Activated T-helper 1 cell treated with anti-CD3 and anti-CD28 coated beads, Interleukin-2, amount 50 U/mL, for 16 hours (primary cell): ENCODE measurements at places on chromosomes 4 and X.

DNA sequence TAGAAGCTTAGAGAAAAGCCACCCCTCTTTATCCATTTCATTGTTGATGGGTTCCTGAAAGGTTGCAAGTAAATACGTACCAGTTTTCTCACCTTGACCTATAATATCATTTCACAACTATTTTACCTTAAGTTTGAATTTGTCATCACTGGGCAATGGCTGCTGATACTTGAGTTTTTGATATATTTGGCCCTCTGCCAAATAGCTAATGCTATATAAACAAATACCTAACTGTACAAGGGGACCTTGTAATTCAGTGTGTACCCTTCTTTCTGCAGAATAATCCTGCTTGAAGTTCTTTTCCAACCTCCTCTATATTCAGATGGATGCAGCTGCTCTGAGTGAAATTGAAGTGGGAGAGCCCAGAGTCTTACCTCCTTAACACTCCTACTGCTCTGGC lies 19.0 kb upstream of the GLUD2 start:
- no peak for DNase-seq

- DNase-seq = no peak
Observed at GRCh38 chr4:184294606-184295133, 77.0 kb upstream of the ENPP6 start.

GRCh38 chr4:80171656-80172055 lies 25.6 kb upstream of the PRDM8 start:
- DNase-seq = no peak

DNA sequence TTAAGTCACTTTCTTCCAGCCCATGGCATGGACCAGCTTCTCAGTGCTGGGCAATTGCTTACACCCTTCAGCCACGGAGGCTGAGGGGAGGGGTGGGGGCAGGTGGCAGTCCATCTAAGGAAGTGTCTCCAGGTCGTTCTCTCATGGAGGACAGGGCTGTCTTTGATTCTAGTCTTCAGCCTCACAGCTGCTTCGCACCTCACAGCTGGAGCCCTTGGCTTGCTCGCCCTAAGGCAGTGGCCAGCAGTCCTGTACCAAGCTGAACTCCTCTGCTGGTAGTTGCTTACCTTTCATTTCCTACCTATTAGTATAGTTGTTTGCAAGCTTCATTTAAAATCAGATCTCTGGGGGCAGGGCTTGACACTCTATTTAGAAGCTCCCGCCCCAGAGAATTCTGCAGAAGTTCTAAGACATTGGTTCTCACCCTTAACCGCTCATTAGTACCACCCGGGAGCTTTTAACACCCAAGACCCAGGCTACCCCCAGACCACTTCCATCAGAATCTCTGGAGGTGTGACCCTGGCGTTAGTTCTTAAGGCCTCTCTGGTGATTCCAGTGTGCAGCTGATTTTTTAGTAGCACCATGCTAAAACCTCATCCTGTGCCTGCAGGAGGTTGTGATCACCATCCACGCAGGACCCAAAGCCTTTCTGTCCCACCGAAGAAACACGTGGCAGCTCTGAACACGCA lies 386.8 kb downstream of the UNC5C start:
- no peak for DNase-seq

DNA sequence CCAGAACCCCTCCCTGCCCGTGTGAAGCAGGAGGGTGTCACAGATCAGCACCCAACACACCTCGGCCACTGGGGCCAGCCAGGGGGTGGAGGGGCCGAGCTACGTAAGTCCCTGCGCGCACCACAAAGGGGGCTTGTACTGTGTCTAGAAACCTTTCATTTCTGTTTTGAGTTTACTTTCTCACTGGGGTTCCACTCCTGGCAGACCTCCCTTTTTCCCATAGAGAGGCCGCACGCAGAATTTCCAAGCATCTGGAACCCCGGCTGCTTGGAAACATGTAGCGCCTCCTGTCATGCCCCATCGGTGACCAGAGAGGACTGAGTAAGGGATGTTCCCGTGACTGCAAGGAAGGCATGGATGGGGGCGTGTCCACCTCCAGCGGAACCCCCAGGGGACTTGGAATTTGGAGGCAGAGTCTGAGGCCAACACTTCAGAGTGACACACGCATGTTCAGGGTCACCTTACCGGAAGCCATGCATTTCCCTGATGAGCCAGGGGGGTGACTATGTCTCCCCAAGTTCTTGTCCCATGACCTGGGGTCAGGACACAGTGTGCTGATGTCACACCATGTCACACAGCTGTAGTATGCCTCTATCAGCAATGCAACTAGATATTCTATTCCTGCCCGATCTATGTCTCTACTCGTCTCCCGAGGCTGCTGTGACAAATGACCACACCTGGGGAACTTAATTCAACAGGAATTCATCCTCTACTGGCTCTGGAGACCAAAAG lies 105.3 kb downstream of the DHRSX start:
- DNase-seq = no peak

- DNase-seq = no peak
Observed at GRCh38 chrX:129932821-129933321, 26.9 kb downstream of the UTP14A start.

DNA sequence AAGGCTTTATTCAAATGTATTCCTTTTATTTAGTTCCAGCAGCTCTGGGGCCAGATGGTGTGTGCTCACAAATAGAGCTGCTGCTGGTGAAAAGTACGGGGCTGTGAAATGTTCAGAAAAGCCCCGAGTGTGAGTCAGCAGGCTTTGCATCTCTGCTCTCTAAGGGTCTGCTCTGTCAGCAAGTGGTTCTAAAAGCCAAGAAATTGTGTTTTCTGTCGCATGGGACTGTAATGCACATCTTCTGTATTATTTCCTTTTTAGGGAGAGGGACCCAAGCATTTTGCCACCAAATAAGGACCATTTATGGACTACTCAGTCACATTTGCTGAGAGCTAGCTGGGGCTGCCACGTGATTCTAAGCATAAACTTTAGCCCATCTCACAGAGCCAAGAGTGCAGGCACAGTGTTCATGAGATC lies 82.9 kb upstream of the NHS start:
- no peak for DNase-seq

GRCh38 chr4:52164116-52164515 lies 113.0 kb downstream of the SPATA18 start:
- DNase-seq = no peak

DNA sequence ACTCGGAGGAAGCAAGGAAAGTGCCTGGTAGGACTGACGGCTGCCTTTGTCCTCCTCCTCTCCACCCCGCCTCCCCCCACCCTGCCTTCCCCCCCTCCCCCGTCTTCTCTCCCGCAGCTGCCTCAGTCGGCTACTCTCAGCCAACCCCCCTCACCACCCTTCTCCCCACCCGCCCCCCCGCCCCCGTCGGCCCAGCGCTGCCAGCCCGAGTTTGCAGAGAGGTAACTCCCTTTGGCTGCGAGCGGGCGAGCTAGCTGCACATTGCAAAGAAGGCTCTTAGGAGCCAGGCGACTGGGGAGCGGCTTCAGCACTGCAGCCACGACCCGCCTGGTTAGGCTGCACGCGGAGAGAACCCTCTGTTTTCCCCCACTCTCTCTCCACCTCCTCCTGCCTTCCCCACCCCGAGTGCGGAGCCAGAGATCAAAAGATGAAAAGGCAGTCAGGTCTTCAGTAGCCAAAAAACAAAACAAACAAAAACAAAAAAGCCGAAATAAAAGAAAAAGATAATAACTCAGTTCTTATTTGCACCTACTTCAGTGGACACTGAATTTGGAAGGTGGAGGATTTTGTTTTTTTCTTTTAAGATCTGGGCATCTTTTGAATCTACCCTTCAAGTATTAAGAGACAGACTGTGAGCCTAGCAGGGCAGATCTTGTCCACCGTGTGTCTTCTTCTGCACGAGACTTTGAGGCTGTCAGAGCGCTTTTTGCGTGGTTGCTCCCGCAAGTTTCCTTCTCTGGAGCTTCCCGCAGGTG lies 637 bp downstream of the AR start:
- DNase-seq = no peak

DNA sequence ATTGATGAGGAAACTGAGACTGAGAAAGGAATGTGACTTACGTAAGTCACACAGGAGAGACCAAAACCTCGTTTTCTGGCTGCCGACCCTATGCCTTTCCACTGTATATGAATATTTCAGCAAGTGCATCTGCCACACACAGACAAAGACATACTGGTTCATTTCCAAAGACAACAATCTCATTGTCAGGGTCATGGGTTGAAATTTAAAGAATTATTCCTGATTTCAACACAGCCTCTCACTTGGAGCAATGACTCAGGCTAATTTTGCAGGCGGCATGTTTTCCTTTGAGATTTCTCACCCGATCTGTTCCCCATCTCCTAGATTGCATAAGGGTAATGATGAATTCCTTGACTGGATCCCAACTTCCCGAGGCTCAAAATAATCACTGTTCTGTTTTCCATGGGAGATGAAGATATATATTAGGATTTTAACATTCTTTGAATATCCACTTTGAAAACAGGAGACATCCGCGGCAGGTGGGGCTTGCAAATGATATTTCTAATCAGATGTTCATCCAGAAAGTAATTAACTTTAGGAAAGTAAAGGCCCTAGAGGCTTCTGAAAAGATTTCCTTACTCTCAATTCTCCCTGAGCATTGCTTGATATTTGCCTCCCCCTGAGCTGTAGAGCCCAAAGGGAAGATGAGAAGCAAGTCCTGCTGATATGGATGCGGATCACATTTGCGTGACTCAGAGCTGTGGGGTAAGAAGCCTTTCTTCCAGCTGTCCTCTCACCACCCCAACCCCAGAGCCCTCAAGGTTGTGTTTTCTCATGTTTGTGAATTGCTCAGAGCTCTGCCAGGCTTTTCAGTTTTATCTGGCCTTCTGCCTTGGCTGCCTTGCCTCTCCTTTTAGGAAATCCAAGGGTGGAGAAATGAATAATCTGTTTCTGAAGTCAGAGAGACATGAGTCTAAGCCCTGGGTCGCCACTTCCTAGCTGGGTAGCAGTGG lies 361.1 kb upstream of the BOD1L1 start:
- no peak for DNase-seq

DNA sequence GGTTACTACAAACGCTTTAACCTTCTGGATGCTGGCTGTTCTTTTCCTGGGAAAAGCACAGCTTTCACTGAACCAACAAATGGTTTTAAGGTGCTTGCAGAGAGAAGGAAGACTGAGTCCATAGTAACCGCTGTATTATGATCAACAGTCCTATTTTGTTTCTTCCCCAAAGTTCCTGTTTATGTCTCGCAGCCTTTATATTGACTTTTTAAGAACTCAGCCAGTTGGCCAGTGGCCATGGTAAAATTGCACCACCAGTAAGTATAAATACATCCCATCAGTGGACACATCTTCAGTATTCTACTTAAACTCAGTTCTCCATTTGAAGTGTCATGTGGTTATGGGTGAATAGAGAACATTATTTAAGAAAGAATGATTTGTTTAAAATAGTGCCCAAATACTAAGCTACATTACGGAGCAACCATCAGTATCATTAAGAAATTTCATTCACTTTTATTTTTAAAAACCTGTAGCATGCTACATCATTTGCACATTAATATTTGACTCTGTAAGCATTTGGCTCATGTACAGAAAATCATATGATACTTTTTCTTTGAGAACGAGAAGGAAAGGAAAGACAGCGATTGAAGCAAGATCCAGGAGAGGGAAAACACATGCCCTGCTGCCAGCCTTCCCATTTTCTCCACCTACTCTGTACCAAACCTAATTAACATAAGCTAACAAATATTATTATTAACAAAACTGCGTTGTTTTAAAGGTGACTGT lies 287.0 kb downstream of the ARHGAP24 start:
- no peak for DNase-seq

GRCh38 chr4:154741922-154742850 lies 1.6 kb upstream of the LRAT start:
- DNase-seq = no peak

GRCh38 chrX:30653415-30654131 lies at the start of gene GK:
Gene GK (plus strand): TSS chrX:30653423. CDS start chrX:30653538, 115 bp downstream.
- no peak for DNase-seq

- DNase-seq = no peak
Observed at GRCh38 chrX:38656350-38656915, 95.1 kb downstream of the TSPAN7 start.

DNA sequence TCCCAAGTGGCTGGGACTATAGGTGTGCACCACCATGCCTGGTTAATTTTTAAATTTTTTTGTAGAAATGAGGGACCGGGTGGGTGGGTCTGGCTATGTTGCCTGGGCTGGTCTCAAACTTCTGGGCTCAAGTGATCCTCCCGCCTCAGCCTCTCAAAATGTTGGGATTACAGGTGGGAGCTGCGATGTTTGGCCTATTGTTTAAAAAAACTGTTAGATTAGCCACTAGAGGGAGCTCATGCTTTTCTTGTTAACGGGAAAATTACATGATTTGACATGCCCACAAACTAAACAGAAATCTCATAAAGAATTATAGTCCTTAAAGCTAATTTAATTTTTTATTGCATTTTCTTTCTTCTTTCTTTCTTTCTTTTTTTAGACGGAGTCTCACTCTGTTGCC lies 5.0 kb upstream of the SDAD1 start:
- DNase-seq = no peak

- no peak for DNase-seq
Observed at GRCh38 chr4:2850966-2851798, 7.5 kb downstream of the ADD1 start.

DNA sequence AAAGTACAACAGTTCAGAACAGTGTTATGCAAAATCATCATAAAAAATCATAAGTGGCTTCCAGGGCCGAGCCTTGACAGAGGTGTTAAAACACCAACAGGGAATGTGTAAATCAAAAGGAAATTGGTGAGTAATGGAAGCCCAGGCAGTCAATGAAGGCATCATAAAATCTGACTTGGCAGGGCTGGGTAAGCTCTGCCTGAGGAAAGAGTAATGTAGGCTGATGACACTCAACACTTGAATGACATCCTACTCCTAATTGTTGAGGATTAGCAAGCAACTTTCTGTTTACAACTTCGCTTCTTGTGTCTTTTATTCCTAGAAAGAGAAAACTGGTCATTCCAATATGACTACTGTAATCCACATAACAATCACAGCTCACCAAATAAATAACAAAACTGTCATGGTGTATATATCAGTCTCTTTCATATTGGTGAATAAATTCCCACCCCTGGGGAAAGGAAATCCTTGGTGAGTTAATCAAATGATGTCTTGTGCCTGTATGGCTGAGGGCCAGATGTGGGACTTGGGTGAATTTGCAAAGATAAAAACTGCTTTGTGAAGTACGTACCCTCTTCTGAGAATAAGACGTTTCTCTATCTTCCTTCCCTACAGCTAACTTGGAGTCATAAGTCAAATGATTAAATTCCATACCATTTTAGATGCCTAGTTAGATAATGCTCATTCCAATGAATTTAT lies 196.8 kb downstream of the DCHS2 start:
- DNase-seq = no peak

GRCh38 chr4:155772459-155773195 lies 13.8 kb downstream of the GUCY1B1 start:
- no peak for DNase-seq

- DNase-seq = no peak
Observed at GRCh38 chr4:112800001-112800400, 163.1 kb downstream of the LARP7 start.

DNA sequence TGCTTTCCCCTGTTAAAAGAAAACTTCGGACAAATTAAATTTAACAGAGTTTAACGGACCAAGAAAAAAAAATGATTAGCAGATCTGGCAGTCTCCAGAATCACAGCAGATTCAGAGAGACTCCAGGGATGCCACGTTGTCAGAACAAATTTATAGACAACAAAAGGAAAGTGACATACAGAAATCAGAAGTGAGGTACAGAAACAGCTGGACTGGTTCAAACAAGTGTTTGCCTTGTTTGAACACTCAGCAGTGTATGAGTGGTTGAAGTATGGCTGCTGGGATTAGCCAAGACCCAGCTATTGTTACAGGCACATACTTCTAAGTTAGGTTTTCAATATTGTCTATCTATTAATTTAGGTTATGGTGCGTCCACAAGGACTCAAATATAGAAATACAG lies 19.1 kb downstream of the PIR start:
- DNase-seq = no peak
